Stimulated activated CD4-positive, alpha-beta T cell treated with anti-CD3 and anti-CD28 coated beads, Interleukin-4, amount 100 ng/mL, for 4 hours (primary cell): ENCODE measurements at places on chromosomes 13 and 19.
A peak's percentile ranks its signal among the peaks of the same experiment; 100 is the strongest.

GRCh38 chr13:76164290-76164689 lies 528.2 kb downstream of the LMO7 start:
- no peak for DNase-seq

GRCh38 chr19:11495481-11495880 lies 10.2 kb downstream of the ZNF653 start:
- no peak for DNase-seq

GRCh38 chr13:31038834-31039552 lies 106.5 kb downstream of the TEX26 start:
- DNase-seq: no peak

GRCh38 chr13:78593652-78594455 lies 9.5 kb downstream of the POU4F1 start:
- DNase-seq: no peak

DNA sequence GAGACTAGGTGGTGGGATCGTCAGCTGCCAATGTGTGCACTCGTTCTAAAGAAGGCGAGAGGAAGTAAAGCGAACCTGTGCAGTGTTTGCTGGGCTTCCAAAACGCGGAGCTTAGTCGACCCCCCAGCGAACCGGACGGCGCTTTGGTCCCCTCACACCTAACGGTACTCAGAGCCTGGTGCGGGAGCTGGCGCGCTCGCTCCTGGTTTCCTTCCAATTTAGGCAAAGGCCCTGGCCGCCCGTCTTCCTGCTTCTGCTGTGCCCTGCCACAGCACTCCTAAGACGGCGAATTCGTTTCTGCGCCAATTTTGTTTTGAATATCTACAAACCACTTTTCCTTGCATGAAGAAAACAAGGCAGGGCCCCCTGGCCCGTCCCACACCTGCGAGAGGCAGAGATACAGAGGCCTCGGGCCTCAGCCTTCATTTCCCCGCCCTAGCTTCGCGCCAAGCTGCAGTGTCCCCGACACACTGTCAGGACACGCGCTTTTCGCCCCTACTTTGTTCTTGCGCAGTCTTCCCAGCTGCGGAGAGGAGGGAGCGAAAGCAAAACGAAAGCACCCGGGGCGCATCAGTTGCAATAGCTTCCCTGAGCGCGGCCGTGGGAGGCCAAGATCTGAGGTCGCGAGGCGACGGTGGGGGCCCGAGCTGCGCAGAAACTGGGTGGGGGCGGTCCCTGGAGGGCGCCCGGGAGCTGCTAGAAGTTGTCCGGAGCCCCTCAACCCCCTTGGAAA lies 111.9 kb downstream of the KCNRG start:
- DNase-seq: peak; percentile 61

DNA sequence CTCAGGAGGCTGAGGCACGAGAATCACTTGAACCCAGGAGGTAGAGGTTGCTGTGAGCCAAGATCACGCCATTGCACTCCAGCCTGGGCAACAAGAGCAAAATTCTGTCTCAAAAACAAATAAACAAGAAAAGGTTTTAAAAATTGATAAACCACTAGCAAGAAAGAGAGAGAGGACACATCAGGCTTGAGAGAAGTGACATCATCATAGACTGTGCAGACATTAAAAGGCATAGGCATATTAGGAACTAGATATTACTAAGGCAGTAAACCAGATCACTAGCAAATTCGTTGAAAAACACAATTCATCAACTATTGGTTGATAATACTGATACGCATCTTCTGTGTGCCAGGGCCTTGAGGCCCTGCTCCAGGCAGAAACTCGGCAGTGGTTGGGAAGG lies 7.7 kb downstream of the A1BG start:
- no peak for DNase-seq

GRCh38 chr19:6687114-6687513 lies 17.2 kb upstream of the TNFSF14 start:
- DNase-seq: no peak

DNA sequence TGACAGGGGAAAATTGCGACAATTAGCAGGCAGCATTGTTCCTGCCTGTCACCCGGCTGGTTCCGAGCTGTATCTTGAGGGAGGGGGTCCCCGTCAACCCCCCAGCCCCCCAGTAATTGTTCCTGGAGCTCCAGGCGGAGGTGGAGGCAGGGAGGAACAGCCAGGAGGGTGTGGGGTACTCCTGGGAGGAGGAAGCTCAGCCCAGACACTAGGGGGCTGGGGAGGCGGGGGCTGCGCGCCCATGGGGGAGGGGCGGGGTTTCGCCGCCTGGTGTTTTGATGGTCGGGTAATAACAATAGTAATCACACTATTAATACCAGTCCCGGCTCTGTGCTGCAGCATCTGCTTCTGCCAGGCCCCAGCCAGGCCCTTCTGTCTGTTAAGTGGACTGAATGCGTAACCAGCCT lies 8.6 kb downstream of the NPAS1 start:
- no peak for DNase-seq

DNA sequence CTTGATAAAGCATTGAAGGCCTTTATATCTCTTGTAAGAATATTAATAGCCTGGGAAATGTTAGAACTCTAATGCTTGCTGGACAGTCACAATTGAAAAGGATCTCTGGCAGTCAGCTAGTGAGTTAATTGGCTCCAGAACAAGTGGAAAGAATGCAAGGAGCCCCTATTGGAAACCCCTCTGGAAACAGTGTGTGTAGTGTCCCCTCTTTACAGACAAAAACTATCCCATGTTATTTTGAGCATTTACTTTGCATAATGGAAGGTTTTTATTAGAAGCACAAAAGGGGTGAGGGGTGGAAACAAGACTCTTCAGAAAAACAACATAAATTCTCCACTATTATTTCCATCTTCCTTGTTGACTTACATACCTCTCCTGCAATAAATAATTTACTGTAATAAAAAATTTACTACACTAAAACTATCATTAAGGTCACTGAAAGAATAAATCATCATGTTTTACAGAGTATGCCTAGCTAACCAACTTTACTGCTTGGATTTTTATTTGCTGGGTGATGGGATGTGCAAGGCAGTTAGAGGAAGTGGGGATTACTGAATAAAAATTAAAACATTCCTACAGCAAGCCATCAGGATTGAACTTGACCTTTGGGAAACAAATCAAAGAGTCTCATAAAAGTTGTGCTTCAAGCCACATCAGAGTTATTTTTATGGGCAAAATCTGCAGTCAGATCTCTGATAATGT lies 610.4 kb downstream of the TBC1D4 start:
- DNase-seq: no peak

- DNase-seq: no peak
These were observed 67.7 kb upstream of the STARD13 start for GRCh38 chr13:33353210-33353609.

- no peak for DNase-seq
These were observed 1.4 kb downstream of the PEG3 start for GRCh38 chr19:56838909-56839651.

- no peak for DNase-seq
These were observed 1505.1 kb upstream of the SLC10A2 start for GRCh38 chr13:104571161-104571892.

DNA sequence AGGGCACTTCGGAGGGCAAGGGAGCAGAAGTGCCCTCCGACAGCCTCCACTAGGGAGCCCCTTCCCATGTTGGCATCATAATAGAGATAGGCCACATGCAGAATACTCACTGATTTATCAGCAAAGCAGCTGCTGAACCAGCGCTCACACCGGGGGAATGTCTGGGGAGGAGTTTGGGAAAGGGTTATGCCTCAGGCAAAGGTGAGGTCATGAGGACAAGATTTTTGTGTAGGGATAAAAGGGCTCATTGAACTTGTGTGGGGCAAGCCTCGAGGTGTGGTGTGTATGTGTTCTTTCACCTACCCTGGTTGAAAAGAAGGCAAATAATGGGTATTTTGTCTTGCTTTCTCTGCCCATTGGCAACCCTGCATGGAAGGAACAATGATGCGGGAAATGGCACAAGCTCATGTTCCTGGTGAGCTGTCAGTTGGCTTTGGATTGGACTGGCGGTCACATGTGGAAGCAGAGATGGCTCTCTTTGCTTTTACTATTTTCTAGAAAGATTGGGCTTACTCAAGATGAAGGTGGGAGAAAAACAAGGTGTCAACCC lies 39.1 kb upstream of the SLC7A9 start:
- DNase-seq: no peak

- no peak for DNase-seq
These were observed 446.3 kb downstream of the KLF12 start for GRCh38 chr13:73687929-73688328.

DNA sequence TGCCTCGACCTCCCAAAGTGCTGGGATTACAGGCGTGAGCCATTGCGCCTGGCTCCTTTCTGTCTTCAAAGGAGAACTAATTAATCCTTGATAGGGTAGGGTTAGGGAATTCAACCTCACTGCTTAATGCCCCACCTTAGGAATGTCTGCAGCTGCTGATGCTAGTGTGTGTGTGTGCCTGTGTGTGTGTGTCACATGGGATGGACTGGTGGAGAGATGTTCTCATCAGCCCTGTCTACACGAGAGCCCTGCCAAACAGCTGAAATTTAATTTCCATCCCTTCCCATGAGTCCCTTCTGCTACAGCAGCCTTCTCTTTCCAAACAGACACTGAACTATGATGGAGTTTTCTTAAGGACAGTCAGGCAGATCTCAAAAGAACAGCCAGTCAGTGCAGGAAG lies 46.5 kb upstream of the CLDN10 start:
- DNase-seq: no peak

DNA sequence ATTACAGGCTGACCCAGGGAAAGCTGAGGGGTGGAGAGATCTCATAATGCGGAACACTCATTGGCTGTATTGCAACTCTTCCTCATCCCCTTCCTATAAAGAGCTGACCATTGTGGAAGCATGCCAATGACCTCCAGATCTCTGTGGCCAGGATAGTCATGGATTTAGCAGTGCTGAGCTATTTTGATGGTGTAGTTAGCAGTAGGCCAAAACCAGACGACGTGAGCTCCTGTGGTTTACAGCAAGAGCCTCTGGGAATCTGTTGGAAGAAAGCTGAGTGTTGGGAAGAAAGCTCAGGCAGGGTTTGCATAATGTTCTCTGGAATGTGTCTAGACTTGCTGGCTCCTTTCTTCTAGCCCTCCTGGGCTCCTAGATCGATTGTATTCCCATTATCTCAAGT lies 187.5 kb upstream of the GPC6 start:
- no peak for DNase-seq

DNA sequence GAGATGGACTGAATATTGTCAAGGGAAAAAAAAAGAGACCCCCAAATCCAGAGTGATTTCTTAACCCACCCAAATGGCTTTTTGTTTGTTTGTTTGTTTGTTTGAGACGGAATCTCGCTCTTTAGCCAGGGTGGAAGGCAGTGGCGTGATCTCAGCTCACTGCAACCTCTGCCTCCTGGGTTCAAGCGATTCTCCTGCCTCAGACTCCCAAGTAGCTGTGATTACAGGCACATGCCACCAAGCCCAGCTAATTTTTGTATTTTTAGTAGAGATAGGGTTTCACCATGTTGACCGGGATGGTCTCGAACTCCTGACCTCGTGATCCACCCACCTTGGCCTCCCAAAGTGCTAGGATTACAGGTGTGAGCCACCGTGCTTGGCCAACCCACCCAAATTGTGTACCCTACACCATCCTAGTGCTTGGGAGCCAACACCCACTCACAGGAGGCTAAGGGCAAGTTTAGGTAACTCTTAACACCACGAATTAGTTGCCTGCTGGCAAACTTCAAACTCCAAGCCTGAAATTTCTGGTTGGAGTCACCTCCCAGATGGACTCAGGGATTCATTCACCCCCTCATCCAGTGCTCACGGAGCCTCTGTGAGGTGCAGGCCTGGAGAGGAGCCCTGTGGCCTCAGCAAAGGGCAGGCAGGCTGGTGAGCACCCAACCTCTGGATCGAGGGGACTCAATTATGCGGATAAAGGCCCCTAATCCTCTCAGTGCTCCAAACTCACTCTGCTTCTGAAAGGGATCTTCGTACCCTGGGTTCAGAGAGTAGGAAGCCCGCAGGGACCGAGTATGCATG lies 37.6 kb downstream of the ACTN4 start:
- DNase-seq: no peak

- DNase-seq: no peak
These were observed 4.3 kb downstream of the ZNF114 start for GRCh38 chr19:48274173-48274572.

- DNase-seq: peak; percentile 86
These were observed 9.4 kb downstream of the ABHD17A start for GRCh38 chr19:1875646-1876495.

GRCh38 chr13:74246487-74246886 lies 112.3 kb upstream of the KLF12 start:
- no peak for DNase-seq

GRCh38 chr13:107124129-107124718 lies 556.3 kb upstream of the ARGLU1 start:
- no peak for DNase-seq

GRCh38 chr13:101695870-101696516 lies 243.5 kb downstream of the ITGBL1 start:
- no peak for DNase-seq

- DNase-seq: no peak
These were observed 491.7 kb upstream of the SLC10A2 start for GRCh38 chr13:103557878-103558277.

DNA sequence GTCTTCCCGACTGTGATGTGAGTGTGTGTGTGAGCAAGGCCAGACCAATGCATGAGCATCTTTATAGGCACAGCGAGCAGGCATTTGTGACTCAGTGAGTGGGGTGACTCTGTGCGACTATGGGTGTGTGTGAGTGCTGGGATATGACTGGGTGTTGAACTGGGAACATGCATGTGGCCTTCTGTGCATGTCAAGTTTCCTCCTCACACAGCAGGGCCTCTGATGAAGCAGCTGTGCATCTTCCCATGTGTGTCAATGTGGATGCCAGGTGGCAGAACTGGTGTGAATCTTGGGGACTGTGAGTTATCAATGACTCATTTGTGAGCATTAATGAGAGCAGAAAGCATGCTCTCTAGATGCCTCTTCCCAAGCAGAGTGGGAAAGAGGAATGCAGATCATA lies 12.1 kb upstream of the LGALS14 start:
- DNase-seq: no peak

DNA sequence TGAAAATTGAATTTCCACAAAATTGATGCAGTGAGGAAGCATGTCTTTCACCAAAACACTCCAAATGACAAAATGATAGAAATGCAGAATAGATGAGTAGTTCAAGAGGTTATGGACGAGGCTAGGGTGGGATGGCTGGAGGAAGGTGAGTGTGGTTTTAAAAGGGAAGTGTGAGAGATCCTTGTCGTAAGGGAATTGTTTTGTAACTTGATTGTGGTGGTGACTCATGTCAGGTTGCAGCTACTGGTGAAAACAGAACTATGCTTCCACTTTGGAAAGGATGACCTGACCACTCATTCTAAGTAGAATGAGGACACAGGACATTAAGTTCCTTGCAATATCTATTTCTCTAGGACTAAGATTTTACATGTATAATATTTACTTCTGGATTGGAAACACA lies 345.7 kb downstream of the MTUS2 start:
- no peak for DNase-seq
